ENCODE measurements at places on chromosomes 7 and 10.
A peak's percentile ranks its signal among the peaks of the same experiment; 100 is the strongest.

DNA sequence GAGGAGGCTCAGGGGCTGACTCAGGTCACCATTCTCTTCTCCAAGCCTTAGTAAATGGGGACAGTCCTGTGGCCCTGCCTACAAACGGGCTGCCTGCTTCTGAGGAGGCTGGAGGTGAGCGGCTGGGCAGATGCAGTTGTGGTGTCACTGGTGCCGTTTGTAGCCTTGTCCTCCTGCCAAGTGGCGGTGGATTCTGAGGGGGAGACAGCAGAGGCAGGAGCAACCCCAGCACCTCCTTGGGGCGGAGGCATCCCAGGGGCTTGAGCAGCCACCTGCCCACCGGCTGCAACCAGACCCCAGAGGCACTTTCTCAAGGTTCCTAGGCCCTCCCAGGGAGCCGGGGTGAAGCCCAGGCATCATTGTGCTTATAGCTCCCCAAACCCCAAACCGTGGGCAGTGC lies 112.5 kb downstream of the ZMIZ1 start:
- DNase-seq, result no peak

DNA sequence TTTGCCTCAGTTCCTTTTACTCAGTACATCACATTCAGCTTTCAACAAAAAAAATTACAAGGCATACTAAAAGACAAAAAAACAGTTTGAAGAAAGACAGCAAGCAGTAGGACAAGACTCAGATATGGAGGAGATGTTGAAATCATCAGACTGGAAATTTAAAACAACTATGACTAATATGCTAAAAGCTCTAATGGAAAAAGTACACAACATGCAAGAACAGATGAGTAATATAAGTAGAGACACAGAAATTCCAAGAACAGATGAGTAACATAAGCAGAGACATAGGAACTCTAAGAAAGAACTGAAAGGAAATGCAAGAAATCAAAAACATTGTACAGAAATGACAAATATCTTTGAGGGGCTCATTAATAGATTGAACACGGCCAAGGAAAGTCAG lies 402.6 kb downstream of the NEBL start:
- no peak for DNase-seq

GRCh38 chr10:21427804-21428481 lies 97.5 kb downstream of the SKIDA1 start:
- DNase-seq, result peak; percentile 4

DNA sequence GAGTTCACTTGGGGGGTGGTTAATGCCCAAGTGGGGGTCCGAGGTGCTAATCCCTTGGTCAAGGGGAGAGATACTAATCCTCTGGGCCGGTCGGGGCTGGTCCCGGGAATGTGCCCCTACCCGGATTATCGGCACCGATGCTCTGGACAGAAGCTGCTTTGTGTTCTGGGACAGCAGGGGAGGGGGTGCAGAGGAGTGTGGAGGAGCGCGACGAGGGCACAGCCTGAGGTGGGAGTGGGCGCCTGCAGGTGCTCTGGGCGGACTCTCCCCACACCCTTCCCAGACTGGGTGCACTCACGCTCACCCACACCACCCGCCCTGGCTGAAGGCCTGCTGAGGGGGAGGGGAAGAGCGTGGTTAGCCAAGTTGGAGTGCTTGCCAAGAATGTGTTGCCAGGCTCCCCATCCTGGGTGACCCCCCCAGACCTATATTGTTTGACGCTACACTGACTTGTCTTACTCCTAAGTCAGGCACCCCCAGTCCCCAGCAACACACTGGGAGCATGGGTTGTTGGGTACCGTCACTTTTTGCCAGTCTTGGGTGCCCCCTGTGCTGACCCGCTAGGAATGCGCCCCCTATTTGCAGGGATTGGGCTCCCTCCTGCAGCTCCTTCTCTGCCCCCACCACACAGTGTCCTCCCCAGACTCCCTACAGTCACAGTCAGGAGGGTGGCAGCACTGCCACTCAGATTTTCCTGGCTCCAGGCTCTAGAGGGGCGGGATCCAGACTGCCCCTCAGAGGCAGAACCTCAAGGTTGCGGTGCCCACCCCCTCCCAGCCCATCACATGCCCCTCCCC lies 1.2 kb downstream of the SLC4A2 start:
- DNase-seq, result peak; percentile 31

- no peak for DNase-seq
Measured at GRCh38 chr7:121797657-121798452, 75.1 kb upstream of the PTPRZ1 start.

GRCh38 chr7:7564323-7564780 lies 2.3 kb upstream of the MIOS start:
- no peak for DNase-seq

DNA sequence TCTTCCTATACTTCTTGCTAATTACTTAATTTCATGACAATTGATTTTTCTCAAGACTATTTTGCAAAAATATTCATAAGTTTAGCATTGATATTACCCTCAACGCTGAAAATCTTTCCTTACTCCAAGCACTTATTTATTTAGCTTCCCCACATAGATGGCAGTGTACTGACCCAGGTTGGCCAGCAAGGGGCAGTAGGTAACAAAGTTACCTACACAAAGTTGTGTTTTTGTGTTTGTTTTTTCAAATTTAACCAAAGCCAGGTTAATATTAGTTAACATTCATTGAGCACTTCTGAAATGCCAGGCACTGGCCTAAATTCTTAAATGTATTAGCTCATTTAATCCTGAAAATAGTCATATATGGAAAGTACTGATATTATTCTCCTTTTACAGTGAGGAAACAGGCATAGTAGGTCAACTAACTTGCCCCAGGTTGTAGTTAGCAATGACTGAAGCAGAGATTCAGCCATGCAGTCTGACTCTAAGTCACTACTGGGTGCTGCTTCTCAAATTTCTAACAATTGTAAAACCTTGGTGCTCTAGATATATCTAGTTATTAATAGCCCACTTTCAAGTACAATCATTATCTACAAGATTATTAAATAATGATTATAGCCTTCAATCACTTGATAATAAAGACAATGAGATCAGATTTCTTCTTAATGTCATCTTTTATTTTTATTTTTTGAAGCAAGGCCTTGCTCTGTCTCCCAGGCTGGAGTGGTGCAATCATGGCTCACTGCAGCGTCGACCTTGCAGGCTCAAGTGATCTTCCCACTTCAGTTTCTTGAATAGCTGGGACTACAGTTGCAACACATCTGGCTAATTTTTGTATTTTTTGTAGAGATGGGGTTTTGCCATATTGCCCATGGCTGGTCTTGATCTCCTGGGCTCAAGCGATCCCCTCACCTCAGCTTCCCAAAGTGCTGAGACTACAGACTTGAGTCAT lies 5.8 kb upstream of the GGCT start:
- DNase-seq, result peak; percentile 36

DNA sequence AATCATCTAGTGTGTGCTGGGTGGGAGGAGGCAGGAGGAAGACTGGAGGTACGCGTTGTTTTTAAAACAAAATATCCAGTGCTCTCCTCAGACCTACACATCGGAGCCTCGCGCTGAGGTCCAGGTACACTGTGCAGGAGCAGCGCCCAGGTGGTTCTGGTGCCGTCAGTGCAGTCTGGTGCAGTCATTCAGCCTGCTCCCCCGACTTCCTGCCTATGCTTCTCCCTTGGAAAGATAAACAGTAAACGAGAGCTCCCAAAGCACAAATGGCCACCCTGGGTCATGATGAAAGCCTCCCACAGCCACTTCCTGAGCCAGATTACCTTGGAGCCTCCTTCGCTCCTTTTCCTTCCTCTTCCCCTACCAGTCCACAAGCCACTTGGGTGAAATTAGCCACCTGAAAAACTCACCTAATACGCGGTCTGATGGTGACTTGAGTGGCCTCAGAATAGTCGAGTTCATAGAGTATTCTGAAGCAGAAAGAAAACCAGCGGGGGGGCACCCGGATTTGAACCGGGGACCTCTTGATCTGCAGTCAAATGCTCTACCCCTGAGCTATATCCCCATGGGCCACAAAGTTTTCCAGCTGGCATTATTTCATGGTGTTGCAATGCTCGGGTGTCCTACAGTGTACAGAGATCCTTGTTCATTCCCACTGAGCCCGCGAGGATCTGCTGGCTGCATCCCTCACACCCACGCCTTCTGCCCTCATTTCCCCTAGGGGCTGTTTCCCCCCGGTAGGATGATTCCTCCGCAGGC lies 82.5 kb downstream of the ZNF467 start:
- peak; percentile 54 for DNase-seq

GRCh38 chr7:130853503-130854279 lies 119.7 kb upstream of the KLF14 start:
- no peak for DNase-seq

DNA sequence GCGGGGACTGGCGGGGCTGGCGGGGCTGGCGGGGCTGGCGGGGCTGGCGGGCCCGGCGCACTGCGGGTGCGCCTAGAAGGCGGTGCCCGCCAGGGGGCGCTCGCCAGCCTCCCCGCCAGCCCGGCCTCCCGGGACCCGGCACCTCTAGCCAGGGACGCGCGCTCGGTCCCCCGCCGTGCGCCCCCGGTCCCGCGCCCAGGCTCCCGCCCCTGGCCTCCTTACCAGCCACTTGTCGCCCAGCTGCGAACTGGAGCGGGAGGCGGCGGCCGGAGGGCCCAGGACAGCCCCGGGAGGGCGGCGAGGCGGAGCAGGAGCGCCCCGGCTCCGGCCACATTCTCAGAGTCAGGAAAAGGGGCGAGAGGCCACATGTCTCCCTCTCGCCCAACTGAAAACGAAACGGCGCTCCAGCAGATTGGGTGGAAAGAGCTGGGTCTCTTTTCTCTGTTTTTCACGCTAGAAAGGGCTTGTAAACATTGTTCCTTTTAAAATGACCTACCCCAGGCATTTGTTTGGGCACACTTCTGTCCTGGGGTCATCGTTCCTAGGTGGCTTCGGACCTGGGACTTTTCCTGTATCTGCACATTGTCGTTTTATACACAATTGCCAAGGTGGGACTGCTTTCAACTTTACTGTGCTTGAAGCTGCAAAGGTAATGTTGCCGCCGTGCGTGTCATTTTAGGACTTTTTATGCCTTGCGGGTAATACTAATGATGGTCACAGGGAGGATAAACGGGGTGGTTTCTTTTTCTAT lies 378 bp upstream of the PRKCQ start:
- DNase-seq, result peak; percentile 87

- no peak for DNase-seq
Measured at GRCh38 chr10:98168766-98169165, 34.3 kb downstream of the R3HCC1L start.

DNA sequence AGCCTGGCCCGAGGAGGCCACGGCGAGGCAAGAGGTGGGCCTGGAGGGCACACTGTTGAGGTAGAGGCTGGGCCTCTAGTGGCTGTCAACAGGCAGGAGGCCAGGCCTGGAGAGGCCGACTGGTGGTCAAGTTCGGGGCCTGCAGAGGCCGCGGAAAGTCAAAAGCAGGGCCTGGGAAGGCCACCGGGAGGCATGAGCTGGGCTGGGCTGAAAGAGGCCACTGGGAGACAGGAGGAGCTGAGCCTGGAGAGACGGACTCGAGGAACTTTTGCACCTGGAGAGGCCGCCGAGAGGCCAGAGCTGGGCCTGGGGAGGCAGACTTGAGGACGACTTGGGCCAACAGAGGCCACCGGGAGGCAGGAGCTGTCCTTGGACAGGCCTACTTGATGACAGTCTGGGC lies 321.2 kb downstream of the ZNF479 start:
- no peak for DNase-seq

DNA sequence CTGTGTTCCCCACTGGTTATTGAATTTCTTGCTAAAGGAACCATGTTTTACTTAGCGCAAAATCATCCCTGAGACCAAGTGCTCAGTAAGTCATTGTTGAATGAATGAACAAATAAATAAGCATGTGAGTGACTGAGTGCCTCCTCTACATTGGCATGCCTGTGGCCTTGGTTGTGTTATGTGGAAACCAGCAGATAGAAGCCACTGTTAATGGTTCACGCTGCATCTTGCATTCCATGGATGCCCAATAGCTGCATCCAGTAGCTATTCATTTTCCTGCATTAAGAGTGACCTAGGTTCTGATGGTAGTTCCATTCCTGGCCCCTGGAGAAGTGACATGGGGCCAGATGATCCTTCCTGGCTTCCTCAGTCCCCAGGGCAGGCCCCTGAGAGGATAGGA lies 113.3 kb upstream of the BMPER start:
- DNase-seq, result no peak

Data from activated CD8-positive, alpha-beta T cell treated with anti-CD3 and anti-CD28 coated beads for 36 hours (primary cell).